Thoracic aorta (tissue), 2 donors: ENCODE measurements at places on chromosomes 5 and 9. TPM values are rescaled to one million over a fixed set of nuclear protein-coding genes. Genes with fewer than 3 reads are reported as not detected.

Gene PHF24
- total RNA-seq, result 0.27 TPM

Gene PRDM9
- total RNA-seq, result not detected

Gene KIF27
- 4.3 TPM for total RNA-seq

Gene OR2S2
- total RNA-seq, result not detected

DNA sequence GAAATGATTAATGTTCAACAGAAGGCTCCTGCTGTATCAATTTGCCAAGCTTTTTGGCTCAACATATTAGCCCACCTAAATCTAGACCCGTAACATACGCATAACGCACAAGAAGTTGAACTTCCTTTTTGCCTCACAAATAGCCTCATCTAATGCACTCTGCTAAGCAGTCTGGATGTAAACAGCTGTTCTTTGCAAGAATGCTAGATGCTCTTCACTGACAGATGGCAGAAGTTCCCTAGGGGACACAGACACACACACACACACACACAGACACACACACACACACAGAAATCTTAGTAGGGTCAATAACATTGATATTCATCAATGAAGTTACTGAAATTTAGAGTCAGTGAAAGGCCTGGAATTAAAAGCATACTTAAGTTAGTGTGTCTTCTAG lies 13.2 kb upstream of the PCA3 start:
- DNase-seq, result no peak

- DNase-seq, result no peak
Observed at GRCh38 chr9:91338681-91339080, 23.0 kb downstream of the AUH start.

DNA sequence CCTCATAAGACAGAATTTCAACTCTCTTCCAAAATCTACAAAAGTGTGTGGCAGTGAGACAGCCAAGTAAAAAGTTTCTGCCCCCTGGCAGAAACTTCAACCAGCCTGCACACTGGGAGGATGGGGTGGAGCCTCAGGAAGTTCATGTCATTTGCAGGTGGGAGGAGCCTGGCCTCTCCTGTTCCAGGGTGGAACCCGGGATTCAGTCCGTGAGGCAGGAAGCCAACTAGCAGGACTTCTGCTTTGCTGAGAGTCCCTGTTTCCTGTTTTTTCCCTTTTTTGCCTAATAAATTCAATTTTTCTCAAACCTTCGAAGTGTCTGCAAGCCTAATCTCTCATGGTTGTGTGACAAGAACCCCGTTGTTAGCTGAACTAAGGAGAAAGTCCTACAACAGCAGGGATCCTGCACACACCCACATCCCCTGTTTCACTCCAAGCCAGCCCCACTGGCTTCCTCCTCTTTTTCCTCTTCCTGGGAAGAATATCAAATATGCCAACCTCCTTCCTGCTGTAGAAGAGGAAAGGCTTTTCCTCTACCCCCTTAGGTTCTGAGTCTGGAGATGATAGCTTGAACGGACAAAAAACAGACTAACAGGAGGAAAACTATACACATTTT lies 69.3 kb downstream of the ALDH7A1 start:
- DNase-seq, result peak; percentile 26

- no peak for DNase-seq
Observed at GRCh38 chr5:34517249-34517648, 138.9 kb upstream of the RAI14 start.

DNA sequence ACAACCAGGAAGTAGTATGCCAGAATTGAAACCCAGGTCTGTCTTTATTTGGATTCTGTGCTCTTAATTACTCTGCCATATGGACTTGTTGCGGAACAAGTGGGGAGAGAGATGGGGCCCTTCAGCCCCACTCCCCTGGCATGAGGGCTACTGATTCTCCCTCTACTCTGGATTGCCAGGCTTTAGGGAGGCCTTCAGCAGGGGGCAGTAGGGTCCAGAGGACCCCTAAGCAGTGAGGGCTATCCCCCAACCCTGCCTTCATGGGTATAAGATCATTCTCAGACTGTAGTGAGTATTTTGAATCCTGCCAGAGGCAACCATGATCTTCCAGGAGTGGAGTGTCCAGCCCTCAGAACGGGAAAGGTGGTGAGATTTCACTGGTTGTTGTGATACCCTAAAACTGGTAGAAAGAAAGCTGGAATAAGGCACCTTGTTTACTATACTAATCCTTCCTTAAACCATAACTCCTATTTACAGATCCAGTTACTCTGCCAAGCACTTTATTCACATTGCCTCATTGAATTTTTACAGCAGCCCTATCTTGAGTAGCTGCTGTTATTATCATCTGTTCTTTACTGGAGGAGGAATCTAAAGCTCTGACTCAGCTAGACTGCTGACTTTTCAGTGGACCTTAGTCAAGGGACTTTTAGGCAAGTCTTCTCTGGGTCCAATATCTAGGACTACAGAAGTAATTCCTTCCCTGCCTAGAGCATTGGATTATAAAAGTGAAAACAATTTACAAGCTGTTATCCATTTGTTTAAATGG lies 31.3 kb upstream of the LARP1 start:
- DNase-seq, result no peak
